ENCODE measurements at places on chromosomes 5 and 9.

- no peak for DNase-seq
These were observed 286.1 kb downstream of the ARHGAP26 start for GRCh38 chr5:143056339-143056704.

DNA sequence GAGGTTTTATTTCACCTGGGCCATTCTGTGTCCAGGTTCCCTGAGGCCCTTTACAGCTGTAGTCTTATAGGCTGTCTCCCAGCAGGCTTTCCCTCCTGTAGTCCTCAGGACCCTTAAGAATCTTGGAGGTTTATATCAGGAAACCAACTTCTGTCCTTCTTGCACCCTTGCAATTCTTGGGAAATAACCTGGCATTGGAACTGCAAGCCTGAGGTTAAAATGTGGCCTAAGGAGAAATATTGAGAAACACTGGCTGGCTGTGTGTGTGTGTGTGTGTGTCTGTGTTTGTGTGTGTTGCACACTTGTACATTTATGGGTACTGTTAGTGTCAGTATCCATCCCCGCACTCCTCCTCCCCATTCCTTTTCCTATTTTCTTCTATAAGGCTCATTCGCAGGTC is 168.9 kb downstream of the PAPPA start:
- no peak for DNase-seq

GRCh38 chr5:149521739-149522685 is 29.2 kb downstream of the CSNK1A1 start:
- no peak for DNase-seq

- no peak for DNase-seq
These were observed 318.7 kb downstream of the ASTN2 start for GRCh38 chr9:117096138-117096537.

- no peak for DNase-seq
These were observed 13.4 kb downstream of the PAEP start for GRCh38 chr9:135574943-135575342.

GRCh38 chr9:28616310-28616709 is 1043.0 kb upstream of the C9orf72 start:
- no peak for DNase-seq

- no peak for DNase-seq
These were observed 739 bp upstream of the PDLIM4 start for GRCh38 chr5:132256783-132257130.
